Activated naive CD4-positive, alpha-beta T cell treated with anti-CD3 and anti-CD28 coated beads, Interleukin-2, amount 50 U/mL, for 72 hours (primary cell): ENCODE measurements at places on chromosomes 11 and 22. TPM values are rescaled to one million over a fixed set of nuclear protein-coding genes. Genes with fewer than 3 reads are reported as not detected.

Gene PNPLA3
- 0.58 TPM for total RNA-seq

Gene CCDC89
- not detected for total RNA-seq

DNA sequence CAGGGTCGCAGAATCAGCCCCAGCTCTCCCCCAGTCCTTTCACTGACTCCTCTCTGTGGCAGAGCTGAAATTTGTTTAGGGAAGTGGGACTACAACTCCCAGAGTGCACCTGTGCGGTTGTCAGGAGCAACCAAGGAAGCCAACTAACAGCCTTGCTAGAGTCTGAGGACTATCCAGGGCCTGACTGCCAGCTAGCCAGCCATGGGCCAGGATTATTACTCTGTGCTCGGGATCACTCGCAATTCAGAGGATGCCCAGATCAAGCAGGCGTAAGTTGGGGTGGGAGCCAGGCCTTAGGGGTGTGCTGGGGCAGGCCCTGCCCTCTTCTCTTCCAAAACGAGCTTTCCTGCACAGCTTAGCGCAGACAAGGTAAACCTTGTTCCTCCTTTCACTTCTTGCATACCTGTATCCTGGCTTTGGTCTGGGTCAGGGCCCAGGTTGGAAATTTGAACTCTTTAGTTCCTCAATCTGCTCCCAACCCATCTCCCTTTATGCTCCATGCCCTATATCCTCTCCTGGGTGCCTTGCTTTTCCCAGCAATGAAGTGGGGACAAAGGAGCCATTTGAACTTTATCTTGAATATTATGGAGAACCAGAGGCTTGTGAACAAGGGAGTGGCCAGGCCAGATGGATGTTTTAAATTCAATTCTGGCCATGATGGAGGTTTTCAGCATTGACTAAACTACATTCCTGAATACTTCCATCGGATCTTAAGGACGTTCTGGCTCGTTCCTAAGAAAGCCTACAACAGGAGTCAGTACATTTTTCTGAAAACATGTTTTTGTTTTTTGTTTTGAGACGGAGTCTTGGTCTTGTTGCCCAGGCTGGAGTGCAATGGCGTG is at the start of gene DNAJB13:
Gene DNAJB13, plus strand, starts transcription at position 158 of the 842 bp plus-strand sequence. Its CDS starts 44 bp downstream, at position 202.
- no peak for DNase-seq

Gene ENDOD1
- 6.3 TPM for total RNA-seq

- no peak for DNase-seq
These were observed 9.9 kb downstream of the SUN2 start for GRCh38 chr22:38745676-38746460.

DNA sequence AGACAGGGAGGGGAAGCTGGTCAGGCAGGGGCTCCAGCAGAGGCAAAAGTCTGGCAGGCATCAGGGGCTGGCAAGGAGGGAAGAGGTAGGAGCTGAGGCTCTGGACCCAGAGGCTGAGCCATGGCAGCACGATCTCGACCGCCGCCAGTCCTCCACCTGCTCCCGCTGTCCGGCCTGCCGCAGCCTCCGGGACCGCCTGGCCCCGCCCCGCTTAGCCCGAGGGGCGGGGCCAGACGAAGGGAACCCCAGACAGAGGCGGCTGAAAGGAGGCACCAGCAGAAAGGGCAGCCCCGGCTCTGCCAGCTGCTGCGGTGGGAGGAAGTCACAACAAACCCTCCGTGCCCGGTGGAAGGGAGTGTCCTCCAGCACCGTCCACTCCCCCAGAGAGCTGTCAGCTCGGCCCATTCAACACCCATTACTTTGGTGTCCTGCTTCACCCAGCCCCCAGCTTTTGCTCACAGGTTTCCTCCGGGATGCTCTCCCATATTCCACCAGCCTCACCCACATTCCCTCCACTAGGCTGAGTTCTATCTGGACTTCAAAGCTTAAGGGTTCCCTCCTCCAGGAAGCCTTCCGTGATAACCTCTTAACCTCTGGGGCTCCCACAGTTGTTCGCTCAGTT is at the start of gene MFNG:
Gene MFNG, minus strand, starts transcription at position 161 of the 622 bp plus-strand sequence. CDS start 207 bp downstream, outside the sequence.
- DNase-seq = peak; percentile 77
